Right kidney (tissue), 9 donors: ENCODE measurements at places on chromosomes 13 and 19.

GRCh38 chr19:36686365-36687213 is 823 bp upstream of the ZNF567 start:
- no peak for DNase-seq

- no peak for DNase-seq
Measured at GRCh38 chr13:50222569-50223332, 207.5 kb downstream of the KCNRG start.

DNA sequence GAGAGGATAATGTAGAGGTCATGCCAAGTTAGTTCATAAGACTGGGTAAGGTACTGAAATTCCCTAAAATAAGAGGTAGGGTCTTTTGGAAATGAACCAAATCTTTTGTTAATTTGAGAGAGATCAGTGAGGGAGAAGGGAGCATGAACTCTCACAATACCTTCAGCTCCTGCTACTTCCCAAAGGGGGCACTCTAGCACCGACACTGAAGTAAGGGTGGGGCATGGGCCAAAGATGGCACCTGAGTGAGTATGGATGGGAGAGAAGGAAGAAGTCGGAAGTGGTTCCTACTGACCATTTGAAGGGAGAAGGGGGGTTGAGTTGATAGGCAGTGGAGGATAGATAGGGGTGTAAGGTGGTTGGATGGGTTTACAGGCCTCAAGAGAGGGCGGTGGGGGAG is 86.6 kb downstream of the ZNF737 start:
- no peak for DNase-seq

DNA sequence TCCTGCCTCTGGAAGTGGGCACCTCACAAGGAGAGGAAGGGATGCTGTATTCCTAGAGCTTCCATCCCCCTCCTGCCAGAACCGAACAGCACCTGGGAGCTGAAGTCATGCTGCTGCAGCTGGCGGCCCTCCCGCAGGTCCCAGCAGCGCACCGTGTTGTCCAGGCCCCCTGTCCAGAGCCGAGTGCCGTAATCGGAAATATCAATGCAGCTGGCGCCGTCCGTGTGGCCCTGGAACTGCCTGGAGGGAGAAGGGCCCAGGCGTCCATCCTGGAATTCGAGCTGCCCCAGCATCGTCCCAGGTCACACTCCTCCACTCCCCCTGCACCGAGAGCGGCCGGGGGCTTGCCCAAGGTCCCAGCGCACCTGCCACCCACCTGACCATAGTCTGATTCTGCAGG is 23.7 kb downstream of the TLE2 start:
- no peak for DNase-seq

- peak; percentile 47 for DNase-seq
Measured at GRCh38 chr19:17234911-17235299, 8.9 kb downstream of the OCEL1 start.

- DNase-seq, result no peak
Measured at GRCh38 chr13:27605610-27606200, 14.6 kb downstream of the LNX2 start.

- DNase-seq, result no peak
Measured at GRCh38 chr19:10431943-10432735, 11.8 kb downstream of the PDE4A start.

DNA sequence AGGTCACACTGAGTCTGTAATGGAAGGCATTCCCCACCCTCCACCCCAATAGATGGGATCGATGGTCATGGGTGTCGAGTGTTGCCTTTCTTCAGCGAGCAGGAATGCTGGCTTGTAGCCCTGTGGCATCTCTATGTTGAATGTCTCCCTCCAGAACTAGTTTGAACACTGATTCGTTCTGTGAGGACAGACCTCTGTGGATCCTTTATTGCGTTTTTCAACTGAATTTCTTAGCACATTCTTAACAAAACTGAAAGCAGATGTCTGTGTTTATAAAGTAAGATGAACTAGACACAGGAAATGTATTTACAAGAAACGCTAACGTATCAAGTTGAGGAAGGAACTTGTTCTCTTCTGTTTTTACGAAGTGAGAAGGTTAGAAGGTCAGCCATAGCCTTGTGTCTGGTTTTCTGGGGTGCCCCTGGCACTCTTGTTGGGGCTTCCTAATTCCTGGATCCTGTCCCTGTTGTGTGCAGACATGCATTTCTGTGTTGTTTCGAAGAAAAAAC is 36.8 kb upstream of the TM9SF2 start:
- no peak for DNase-seq

GRCh38 chr13:24574847-24575246 is 62.3 kb upstream of the PARP4 start:
- no peak for DNase-seq

DNA sequence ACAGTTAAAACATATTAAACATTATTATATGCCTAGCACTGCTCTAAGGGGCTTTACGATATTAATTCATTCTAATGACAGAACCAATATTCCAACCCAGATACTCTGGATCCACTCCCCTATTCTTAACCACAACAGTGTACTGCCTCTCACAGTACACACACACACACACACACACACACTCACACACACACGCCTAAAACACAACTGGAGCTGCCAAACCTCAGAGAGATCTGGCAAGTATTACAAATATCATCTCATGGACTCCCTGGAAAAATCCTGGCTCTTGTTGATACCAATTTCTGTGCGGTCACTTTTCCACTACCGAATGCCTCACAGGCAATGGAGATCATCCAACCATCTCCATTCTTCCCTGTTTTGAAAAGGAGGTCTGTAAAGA is 1.3 kb downstream of the ZNF780A start:
- DNase-seq, result no peak

GRCh38 chr13:111043575-111043982 is 71.5 kb upstream of the ARHGEF7 start:
- DNase-seq, result no peak

GRCh38 chr19:46289724-46290619 is 6.9 kb upstream of the HIF3A start:
- DNase-seq, result no peak

DNA sequence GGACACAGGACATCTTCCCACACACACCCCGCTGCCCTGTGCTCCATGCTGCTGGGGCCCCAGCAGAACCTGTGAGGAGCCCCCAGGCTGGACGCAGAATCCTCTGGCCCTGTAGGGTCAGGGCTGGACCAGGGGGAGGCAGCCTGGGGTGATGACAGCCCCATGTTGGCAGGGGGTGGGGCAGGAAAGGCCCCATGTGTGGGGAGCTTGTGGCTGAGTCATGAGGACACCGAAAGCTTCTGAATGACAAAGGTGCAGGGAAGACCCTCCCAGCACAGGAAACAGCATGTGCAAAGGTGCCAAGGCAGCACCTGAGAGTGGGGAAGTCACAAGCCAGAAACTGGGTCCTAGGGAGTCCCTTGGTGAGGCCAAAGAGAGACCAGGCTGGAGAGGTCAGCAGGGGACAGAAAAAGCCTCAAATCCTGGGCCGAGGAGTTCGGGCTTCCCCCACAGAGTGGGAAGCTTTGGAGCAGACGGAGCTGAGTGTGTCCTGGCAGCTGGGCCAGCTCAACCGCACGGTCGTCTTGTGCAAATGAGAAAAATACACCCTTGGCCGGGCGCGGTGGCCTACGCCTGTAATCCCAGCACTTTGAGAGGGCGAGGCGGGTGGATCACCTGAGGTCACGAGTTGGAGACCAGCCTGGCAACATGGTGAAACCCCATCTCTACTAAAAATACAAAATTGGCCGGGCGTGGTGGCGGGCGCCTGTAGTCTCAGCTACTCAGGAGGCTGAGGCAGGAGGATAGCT is 17.5 kb downstream of the ATP8B3 start:
- DNase-seq, result no peak

- DNase-seq, result no peak
Measured at GRCh38 chr13:94761407-94761806, 49.1 kb upstream of the SOX21 start.

DNA sequence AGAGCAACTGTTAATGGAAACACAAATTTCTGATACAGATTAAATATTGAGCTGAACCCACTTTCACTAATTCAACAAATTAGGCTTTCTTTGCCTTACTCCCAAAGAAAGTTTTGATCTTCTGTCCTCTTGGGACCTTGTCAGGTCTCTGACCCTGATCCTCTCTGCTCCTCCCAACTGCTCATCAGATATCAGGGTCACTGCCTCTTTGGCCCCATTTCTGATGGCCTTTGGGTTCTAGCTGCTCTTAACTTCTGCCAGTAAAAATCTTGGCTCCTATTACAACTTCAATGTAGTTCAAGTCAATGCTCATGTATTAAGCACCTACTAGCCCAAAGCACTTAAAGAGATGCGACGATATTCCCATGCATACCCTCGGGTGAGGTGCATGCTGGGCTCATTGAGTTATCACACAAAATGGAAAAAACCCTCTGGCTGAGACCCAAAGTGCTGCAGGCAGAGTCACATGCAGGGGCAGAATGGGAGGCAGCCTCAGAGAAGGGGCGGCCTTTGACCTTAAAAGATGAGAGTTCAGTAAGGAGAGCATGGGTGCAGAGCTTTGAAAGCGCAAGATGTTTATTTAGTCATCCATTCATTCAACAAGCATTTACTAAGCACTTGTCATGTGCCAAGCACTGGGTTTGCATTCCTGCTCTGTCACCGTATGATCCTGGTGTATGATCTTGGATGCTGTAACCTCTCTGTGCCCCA is 183.4 kb downstream of the USP12 start:
- DNase-seq, result no peak

GRCh38 chr13:79108914-79109643 is 297.0 kb downstream of the RBM26 start:
- no peak for DNase-seq

DNA sequence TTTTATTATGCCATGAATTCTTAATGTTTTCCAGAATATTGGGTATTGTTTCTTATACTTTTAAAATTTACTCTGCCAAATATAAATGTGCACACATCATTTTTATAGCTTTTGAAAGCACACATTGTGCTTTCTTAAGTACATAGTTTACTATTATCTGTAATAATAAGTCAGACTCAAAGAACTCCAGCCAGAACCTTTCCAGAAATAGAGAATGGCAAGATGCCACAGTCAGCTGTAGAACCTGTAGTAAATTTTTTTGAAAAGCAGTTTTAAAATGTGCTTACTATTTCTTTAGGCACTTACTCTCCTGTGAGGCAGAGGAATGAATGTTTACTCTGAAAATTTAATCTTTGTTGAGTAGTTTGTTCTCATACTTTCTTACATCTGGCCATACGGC is 1287.1 kb downstream of the PCDH9 start:
- no peak for DNase-seq

- DNase-seq, result no peak
Measured at GRCh38 chr19:42091742-42092141, 15.8 kb downstream of the ZNF574 start.

- DNase-seq, result no peak
Measured at GRCh38 chr13:36884235-36884634, 35.8 kb downstream of the SMAD9 start.

- DNase-seq, result peak; percentile 52
Measured at GRCh38 chr19:17778968-17779929, 15.7 kb upstream of the B3GNT3 start.

DNA sequence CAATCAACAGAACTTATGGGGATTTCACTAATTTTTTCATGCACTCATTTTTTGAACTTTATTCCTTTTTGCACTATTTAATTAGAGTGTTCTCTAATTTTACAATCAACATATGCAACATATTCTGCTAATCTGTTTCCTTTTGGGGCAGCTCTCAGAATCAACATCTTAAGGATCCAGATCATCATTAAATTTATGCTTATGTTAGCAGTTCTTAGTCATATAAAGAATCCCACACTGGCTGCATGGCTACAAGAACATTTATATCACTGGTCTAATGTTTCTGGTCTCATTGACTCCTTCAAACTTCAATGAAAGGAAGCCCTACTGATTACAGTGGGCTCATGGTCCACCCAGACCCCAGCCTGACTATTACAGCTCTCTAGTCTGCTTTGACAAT is 245.2 kb downstream of the RBM26 start:
- DNase-seq, result no peak

DNA sequence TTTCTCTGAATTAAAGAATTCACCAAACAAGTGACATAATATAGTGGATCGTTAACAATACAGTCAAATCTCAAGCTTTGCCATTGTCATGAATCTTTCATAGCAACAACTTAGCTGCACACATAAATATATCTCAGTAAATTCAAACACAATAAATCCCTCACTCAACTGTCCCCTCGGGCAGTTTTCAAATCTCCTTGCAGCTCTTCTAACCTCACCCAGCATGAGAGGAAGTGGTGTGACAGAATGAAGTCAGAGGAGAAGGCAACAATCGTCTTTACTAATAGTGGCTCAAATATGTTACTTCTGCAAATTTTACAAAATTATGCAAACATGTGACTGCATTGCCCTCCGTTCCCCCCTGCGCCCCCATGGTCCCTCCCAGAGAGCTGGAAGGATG is 148.2 kb downstream of the RAP2A start:
- no peak for DNase-seq

- DNase-seq, result no peak
Measured at GRCh38 chr19:55491546-55492360, 3.5 kb downstream of the SSC5D start.

DNA sequence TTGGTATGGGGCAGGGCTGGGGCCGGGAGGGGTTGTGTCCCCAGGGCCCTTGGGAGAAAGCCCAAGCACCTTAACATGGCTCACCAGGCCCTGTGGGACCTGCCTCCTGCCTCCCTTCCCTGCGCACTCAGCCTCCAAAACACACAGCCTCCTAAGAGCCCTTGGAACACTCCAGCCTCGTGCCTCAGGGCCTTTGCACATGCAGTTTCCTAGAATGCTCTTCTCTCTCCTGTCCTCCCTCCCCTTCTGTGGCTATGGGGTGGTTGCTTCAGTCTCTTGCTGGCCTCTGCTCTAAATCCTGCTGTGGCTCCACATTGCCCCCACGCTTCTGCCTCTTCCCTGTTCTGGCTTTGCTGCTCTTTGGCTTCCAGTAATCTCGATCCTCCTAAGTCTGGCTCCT is 23.7 kb downstream of the HIF3A start:
- DNase-seq, result no peak

GRCh38 chr13:101025519-101025918 is 350.9 kb upstream of the TMTC4 start:
- no peak for DNase-seq

DNA sequence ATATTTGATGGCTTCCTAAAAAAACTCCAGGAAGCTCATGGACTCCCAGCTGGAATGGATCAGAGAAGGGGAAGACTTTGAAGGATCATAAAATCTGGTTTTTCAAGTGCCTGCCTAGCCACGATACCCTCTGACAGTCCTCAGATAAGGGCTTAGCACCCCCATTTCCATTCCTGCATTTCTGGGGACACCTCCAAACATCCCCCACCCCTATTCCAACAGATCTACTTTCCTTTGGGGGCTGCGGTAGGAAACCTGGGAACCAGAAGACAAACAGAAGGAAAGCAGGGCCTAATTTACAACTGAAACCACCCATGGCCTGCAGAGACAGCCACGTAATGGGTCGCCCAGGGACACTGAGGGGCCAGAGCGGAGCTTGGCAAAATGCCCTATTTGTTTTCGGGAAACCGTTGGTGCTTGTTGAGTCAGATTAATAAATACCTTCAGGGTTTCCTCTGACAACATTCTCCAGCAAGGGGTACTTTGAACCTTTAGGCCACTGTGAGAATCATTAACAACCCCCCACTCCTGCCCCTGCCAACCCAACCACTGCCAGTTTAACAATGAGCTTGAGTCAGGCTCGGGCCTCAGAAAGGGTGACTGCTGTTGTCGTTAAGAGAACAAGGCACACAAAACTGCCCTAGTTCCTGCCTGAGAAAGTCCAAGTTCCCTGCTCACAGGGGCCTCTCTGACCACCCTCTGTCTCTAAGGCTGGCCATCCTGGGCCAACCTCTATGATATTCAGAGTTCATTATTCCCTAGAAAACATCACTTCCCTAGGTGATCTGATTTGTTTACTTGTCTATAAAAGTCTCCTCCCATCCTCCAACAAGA is 23.5 kb downstream of the RHPN2 start:
- no peak for DNase-seq

- DNase-seq, result no peak
Measured at GRCh38 chr13:74710006-74710405, 575.8 kb upstream of the KLF12 start.
